ENCODE measurements at places on chromosomes 1 and 21. TPM values are rescaled to one million over a fixed set of nuclear protein-coding genes. Genes with fewer than 3 reads are reported as not detected.

FCRL2 gene
- 0.36 TPM for total RNA-seq

GRCh38 chr1:23196627-23197328, 20.5 kb downstream of the HTR1D start:
- H3K27me3 ChIP-seq, result no peaks in the 10 kb centered on the region
- H3K4me1 ChIP-seq, result peaks cover 3% of the 10 kb centered on the region
- no peaks in the 10 kb centered on the region for H3K36me3 ChIP-seq
- no peak for DNase-seq
- H3K4me3 ChIP-seq, result no peak overlapping the region
- H3K27ac ChIP-seq, result no peak overlapping the region

DNA sequence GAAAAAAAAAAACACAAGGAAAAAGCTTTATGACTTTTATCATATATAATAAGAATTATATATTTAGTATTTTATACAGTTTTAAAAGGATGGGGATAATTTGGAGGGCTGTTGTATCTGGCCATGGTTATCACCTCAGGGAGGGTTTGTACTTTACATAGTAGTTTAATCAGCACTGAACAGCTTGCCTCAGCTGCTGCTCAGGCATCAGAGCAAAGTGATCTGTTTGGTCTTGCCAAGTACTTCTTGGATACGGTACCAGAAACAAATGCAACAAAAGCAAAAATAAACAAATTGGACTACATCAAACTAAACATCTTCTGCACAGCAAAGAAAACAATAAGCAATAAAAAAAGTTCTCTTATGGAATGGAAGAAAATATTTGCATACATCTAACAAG, 2.6 kb upstream of the SPTA1 start:
- no peaks in the 10 kb centered on the region for H3K27me3 ChIP-seq
- H3K4me1 ChIP-seq, result no peaks in the 10 kb centered on the region
- H3K27ac ChIP-seq, result no peak overlapping the region
- H3K4me3 ChIP-seq, result no peak overlapping the region
- DNase-seq, result no peak
- H3K36me3 ChIP-seq, result no peaks in the 10 kb centered on the region

BNIPL gene
- total RNA-seq, result 0.33 TPM

NUP210L gene
- not detected for total RNA-seq

ZNF683 gene
- not detected for total RNA-seq

CD48 gene
- 323 TPM for total RNA-seq

GRCh38 chr1:29708796-29709703, 472.7 kb downstream of the PTPRU start:
- no peaks in the 10 kb centered on the region for H3K27me3 ChIP-seq
- H3K4me3 ChIP-seq, result no peak overlapping the region
- H3K4me1 ChIP-seq, result peaks cover 31% of the 10 kb centered on the region
- H3K36me3 ChIP-seq, result no peaks in the 10 kb centered on the region
- peak overlapping the region; percentile 46 for H3K27ac ChIP-seq
- no peak for DNase-seq

ACTN2 gene
- not detected for total RNA-seq

LCE4A gene
- total RNA-seq, result not detected

- no peaks in the 10 kb centered on the region for H3K4me1 ChIP-seq
- no peak for DNase-seq
- no peaks in the 10 kb centered on the region for H3K36me3 ChIP-seq
These were observed 20.0 kb upstream of the PADI1 start for GRCh38 chr1:17184822-17185484.

NTNG1 gene
- total RNA-seq, result 1.4 TPM

DNA sequence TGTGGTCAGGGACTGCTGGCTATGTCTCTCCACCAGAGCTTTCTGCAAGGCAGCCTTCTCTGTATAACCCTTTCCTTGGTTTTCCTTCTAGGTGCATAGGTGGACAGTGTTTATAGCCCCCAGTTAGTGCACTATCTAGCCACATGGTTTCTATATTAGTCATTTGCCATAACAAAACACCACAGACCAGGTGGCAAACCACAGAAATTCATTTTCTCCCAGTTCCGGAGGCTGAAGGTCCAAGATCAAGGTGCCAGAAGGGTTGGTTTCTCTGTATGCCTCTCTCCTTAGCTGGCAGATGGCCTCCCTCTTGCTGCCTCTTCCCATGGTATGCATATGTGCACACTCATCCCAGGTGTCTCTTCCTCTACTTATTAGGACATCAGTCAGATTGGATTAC, 106.4 kb downstream of the KAZN start:
- H3K27me3 ChIP-seq, result no peaks in the 10 kb centered on the region
- H3K36me3 ChIP-seq, result no peaks in the 10 kb centered on the region
- peak; percentile 15 for DNase-seq
- no peaks in the 10 kb centered on the region for H3K4me1 ChIP-seq
- no peak overlapping the region for H3K4me3 ChIP-seq
- H3K27ac ChIP-seq, result no peak overlapping the region

GRCh38 chr21:29182691-29183092, 52.2 kb downstream of the MAP3K7CL start:
- no peak for DNase-seq
- H3K36me3 ChIP-seq, result no peaks in the 10 kb centered on the region
- H3K4me1 ChIP-seq, result peaks cover 7% of the 10 kb centered on the region
- H3K27ac ChIP-seq, result no peak overlapping the region
- H3K27me3 ChIP-seq, result no peaks in the 10 kb centered on the region
- H3K4me3 ChIP-seq, result no peak overlapping the region

DNA sequence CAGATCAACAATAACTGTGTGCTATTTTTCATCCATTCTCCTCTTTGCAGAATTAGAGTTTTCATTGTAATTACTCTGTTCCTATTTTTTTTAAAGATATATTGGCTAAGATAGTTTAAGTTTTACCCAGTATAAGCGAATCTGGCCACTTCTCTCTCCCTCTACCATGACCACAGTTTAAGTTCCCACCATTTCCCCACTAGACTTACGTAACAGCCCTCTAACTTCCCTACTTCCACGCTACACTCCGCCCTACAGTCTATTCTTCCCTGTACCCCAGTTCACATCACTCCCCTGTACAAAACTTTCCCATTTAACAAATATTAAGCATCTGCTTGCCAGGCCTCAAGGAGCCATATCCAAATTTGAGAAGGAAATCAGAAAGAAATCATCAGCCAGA, 16.5 kb downstream of the CTSK start:
- 0 out of 2 replicates have a peak, but pooled peaks cover 2% of the 10 kb centered on the region for H3K36me3 ChIP-seq
- H3K4me1 ChIP-seq, result no peaks in the 10 kb centered on the region
- H3K27me3 ChIP-seq, result no peaks in the 10 kb centered on the region
- no peak overlapping the region for H3K4me3 ChIP-seq
- DNase-seq, result no peak

- no peak overlapping the region for H3K27ac ChIP-seq
- no peaks in the 10 kb centered on the region for H3K27me3 ChIP-seq
- DNase-seq, result no peak
- no peaks in the 10 kb centered on the region for H3K36me3 ChIP-seq
- no peak overlapping the region for H3K4me3 ChIP-seq
These were observed 35.7 kb upstream of the DOCK7 start for GRCh38 chr1:62723883-62724282.

DNA sequence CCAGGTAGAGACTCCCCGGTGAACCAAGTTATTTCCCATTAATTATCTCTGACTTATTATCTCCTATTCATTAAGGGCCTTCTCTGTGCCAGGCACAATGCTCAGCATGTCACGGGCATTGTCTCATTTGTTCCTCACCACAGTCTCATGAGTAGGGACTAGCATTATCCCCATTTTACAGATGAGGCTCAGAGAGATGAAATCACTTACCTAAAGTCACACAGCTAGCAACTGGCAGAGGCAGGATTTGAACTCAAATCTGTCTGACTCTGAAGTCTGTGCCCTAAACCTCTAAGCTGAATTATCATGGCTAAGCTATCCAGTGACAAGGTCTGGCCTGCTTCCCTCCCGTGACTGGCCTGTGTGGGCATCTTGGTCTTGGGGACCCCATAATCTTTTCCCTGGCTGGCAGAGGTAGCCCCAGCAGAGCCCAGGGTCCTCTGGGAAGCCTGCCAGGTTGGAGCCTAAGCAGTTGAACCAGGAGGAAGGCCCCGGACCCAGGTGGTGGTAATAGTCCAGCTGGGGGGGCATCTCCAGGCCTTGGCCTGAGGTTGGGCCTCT, 4.5 kb downstream of the MAP7D1 start:
- peaks cover 51% of the 10 kb centered on the region for H3K4me1 ChIP-seq
- peak overlapping the region; percentile 95 for H3K27ac ChIP-seq
- H3K27me3 ChIP-seq, result no peaks in the 10 kb centered on the region

- no peaks in the 10 kb centered on the region for H3K36me3 ChIP-seq
- H3K27ac ChIP-seq, result no peak overlapping the region
- no peaks in the 10 kb centered on the region for H3K27me3 ChIP-seq
- no peak for DNase-seq
- no peak overlapping the region for H3K4me3 ChIP-seq
- no peaks in the 10 kb centered on the region for H3K4me1 ChIP-seq
These were observed 40.5 kb downstream of the SERINC2 start for GRCh38 chr1:31453384-31454079.

GRCh38 chr1:202645097-202645476, 65.2 kb downstream of the SYT2 start:
- no peak overlapping the region for H3K4me3 ChIP-seq
- no peak overlapping the region for H3K27ac ChIP-seq
- H3K27me3 ChIP-seq, result peaks cover 6% of the 10 kb centered on the region
- DNase-seq, result no peak
- H3K36me3 ChIP-seq, result no peaks in the 10 kb centered on the region
- no peaks in the 10 kb centered on the region for H3K4me1 ChIP-seq

LEFTY2 gene
- not detected for total RNA-seq

NOS1AP gene
- 0.15 TPM for total RNA-seq

DNA sequence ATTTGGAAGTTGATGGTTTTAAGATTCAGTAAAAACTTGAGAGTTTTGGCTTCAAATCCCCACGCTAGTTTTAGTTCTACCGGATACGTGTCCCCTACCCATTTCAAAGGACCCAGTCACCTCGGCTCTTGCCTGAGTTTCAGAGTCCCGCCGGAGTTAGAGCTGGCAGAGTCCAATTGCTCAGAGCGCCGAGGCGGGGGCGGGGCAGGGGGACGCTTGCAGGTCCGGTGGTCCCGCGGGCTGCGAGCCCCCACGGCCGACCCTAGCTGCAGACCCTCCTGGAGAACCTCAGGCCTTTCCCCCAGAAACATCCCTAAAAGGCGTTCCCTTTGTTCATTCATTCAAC, 765 bp upstream of the VPS45 start:
- peak; percentile 12 for DNase-seq
- H3K27ac ChIP-seq, result peak overlapping the region; percentile 97
- H3K36me3 ChIP-seq, result no peaks in the 10 kb centered on the region
- no peaks in the 10 kb centered on the region for H3K27me3 ChIP-seq
- peaks cover 9% of the 10 kb centered on the region for H3K4me1 ChIP-seq

DNA sequence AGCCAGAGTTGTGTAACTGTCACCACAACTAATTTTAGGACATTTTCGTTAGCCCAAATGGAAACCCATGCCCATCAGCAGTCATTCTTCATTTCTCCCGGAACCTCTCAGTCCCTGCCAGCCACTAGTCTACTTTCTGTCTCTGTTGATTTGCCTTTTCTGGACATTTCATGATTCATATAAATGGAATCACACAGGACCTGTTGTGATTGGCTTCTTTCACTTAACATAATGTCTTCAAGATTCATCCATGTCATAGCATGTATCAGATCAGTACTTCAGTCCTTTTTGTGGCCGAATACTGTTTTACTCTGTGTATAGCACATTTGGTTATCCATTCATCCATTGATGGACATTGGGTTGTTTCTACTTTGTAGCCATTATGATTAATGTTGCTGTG, 7.1 kb downstream of the SLC66A1 start:
- peaks cover 31% of the 10 kb centered on the region for H3K4me1 ChIP-seq
- DNase-seq, result no peak
- H3K27me3 ChIP-seq, result no peaks in the 10 kb centered on the region
- H3K36me3 ChIP-seq, result no peaks in the 10 kb centered on the region
- H3K27ac ChIP-seq, result no peak overlapping the region

ATP6V1G3 gene
- not detected for total RNA-seq

- no peaks in the 10 kb centered on the region for H3K4me1 ChIP-seq
- H3K4me3 ChIP-seq, result no peak overlapping the region
- no peaks in the 10 kb centered on the region for H3K36me3 ChIP-seq
- no peaks in the 10 kb centered on the region for H3K27me3 ChIP-seq
- H3K27ac ChIP-seq, result no peak overlapping the region
- no peak for DNase-seq
These were observed 245.0 kb downstream of the USH2A start for GRCh38 chr1:216178281-216178680.

DNA sequence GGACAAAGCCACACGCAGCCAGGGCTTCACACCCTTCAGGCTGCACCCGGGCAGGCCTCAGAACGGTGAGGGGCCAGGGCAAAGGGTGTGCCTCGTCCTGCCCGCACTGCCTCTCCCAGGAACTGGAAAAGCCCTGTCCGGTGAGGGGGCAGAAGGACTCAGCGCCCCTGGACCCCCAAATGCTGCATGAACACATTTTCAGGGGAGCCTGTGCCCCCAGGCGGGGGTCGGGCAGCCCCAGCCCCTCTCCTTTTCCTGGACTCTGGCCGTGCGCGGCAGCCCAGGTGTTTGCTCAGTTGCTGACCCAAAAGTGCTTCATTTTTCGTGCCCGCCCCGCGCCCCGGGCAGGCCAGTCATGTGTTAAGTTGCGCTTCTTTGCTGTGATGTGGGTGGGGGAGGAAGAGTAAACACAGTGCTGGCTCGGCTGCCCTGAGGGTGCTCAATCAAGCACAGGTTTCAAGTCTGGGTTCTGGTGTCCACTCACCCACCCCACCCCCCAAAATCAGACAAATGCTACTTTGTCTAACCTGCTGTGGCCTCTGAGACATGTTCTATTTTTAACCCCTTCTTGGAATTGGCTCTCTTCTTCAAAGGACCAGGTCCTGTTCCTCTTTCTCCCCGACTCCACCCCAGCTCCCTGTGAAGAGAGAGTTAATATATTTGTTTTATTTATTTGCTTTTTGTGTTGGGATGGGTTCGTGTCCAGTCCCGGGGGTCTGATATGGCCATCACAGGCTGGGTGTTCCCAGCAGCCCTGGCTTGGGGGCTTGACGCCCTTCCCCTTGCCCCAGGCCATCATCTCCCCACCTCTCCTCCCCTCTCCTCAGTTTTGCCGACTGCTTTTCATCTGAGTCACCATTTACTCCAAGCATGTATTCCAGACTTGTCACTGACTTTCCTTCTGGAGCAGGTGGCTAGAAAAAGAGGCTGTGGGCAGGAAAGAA, 8.1 kb downstream of the PSRC1 start:
- H3K27me3 ChIP-seq, result no peaks in the 10 kb centered on the region
- H3K4me1 ChIP-seq, result no peaks in the 10 kb centered on the region
- H3K27ac ChIP-seq, result no peak overlapping the region
- DNase-seq, result no peak
- H3K4me3 ChIP-seq, result no peak overlapping the region

DNA sequence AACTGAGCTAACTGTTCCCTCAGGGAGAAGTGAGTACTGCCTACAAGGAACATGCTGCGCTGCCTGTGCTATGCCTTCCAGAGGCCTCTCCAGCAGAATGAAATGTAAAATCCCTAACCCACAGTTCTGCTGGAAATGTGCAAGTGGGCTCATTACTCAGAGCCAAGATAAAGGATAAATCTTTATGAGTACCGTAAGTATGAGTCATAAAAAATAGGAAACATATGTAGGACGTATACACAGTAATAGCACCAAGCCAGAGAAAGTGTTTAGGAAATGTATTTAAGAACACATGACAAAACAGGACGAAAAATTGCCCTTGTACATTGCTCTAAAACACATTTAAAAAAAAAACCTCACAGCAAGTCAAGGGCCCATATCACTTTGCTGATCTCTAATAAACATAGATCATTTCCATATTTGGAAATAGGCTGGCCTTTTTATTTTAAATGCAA, 104.6 kb downstream of the TGFBR3 start:
- H3K4me3 ChIP-seq, result no peak overlapping the region
- H3K27me3 ChIP-seq, result no peaks in the 10 kb centered on the region
- H3K4me1 ChIP-seq, result peaks cover 6% of the 10 kb centered on the region
- DNase-seq, result no peak
- no peaks in the 10 kb centered on the region for H3K36me3 ChIP-seq

HMGCS2 gene
- total RNA-seq, result 0.49 TPM

IL19 gene
- not detected for total RNA-seq

Measured in GM12878 (cell line).